ENCODE measurements at places on chromosomes 16 and 17.
A peak's percentile ranks its signal among the peaks of the same experiment; 100 is the strongest.

DNA sequence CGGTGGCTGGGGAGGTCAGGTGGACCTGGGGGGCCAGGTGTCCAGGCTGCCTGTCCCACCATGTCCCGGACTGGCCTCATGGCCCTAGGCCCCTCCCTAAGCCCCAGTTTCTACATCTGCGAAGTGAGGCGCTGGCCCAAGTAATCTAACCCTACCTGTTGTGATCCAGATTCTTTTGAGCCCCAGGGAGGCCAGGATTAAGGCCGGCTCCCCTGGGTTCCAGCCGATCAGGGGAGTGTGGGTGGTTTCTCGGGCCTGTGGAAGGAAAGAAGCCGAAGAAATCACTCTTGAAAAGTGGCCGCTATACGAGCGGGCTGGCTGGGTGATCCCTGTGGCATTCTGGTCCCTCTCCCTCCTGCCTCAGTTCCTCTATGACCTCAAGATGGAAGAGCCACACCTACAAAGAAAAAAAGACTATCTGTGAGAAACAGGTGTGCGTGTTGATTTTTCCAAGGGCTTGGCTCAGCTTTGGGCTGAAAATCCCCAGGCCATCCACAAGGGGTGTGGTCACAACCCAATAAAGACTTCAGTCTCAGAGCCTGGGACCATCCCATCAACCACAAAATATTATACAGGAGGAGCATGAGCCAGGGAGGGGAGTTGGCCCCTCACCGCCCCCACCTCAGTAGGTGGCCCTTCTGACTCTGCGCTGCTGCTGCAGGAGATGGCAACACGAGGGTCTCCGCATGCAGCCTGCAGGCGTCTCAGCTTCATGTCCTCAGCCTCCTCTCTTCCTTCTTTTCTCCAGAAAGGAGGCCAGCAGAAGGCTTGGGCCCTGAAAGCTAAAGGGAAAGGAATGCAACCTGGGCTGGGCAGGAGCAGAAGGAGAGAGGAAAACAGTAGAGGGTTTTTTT is 20.3 kb downstream of the GPR142 start:
- DNase-seq = no peak

DNA sequence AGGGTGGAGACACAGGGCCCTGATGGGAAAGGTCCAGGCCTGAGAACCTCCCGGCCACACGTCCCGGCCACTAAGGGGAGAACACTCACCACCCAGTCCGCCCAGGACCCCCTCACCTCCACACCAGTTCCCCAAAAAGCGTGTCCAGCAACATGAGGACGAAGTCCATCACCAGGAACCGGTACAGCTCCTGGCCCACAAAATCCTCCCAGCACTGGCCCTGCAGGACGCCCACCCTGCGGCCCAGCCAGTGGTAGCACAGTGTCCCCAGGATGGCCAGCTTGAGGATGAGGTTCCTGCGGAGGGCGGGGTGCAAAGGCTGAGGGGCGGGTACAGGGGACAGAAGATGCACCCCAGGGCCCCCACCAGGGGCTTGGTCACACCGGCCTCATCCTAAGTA is 8.0 kb downstream of the TMC6 start:
- DNase-seq = no peak

DNA sequence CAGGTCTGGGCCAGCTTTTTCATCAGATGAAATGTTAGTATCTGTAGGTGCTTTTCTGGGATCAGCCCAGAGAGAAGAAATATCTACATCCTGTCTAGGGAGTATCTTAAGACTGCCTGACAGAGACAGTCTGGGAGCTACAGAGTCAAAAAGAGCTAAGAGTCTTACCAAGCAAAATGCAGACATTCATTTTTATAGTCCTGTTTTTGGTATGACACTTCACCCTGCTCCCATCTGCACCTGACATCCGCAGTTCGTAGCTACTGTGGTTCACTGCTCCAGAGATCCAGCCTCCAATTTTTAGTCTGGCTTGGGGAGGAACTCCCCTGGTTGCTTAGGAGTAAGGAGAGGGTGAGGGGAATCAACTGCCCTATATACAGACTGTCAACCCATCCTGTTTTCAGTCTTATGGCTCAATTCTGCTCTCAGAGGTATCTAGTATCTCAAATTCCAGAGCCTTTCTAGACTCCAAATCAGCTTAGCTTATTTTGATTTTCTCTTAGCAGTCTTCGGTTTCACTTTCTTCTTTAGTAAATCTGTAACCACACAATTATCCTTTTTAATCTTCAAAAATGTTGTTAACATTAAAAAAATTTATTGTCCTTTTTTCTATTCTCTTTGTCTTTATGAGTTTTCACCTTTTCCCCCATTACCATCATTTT is 97.8 kb downstream of the TMEM100 start:
- no peak for DNase-seq

- no peak for DNase-seq
These were observed 87.3 kb downstream of the SPECC1 start for GRCh38 chr17:20096430-20096829.

GRCh38 chr17:34400301-34400931 is 37.4 kb upstream of the CCL1 start:
- no peak for DNase-seq

GRCh38 chr17:40241252-40241834 is 22.2 kb downstream of the WIPF2 start:
- DNase-seq = no peak

DNA sequence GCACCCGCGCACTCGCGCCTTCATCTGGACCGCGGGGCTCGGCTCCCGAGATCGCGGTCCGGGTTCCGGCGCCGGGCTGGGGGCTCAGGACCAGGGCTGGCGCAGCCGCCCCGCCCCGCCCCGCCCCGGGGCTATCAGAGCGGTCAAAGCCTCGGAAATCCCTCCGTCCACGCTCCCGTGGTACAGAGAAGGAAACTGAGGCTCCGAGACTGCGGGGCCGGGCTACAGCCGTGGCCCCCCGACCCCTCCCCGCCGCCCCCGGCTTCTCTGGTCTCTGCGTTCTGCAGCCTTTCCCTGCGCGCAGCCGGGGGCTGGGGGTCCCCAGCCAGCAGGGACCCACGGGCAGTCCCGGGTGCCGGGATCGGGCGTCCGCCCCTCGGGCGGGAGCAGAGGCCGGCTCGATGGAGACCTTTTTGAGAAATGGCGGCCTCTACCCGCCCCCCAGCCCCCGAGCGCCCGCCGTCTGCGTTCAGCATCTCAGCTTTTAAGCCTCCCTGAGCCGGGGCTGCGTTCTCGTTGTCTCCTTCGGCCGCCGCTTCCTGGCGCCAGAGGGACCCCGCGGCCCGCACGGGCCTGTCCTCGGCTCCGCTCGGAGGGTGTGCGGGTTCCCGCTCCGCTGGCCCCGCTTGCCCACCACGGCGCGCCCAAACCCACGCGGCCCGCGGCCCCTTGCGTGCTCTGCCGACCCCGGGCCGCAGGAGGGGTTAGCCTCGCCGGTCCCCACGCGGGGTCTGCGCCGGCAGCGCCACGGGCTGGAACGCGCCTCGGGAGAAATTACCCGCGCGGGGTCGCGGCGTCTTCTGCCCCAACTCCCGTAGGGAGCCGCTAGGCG is 1.5 kb upstream of the NPTX1 start:
- DNase-seq = peak; percentile 65

- DNase-seq = no peak
These were observed 191.5 kb upstream of the RPL38 start for GRCh38 chr17:74011966-74012365.

DNA sequence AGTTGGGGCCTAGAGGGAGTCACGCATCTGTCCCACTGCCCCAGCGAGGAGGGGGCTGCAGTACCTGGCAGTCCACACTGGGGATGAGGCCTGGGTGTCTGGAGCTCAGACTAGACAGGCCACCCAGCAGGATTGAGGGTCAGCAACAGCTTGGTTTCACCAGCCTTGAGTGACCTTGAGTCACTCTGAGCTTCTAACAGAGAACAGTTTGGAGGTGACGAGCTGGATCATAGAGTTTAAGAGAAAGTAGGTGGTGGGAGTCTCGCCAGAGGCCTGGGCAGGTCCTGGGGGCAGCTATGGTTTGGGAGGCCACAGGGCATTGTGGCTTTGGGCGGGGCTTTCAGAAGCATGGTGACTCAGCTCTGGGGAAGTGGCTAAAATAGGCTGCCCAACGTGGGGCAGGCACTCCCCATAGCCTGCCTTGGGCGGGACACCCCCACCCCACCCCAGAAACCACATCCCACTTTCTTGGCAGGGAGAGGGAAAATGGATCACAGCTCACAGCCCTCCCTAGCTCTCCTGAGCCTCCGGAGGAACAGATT is 20.5 kb downstream of the CDC42EP4 start:
- DNase-seq = no peak

GRCh38 chr17:49872754-49873377 is 25.0 kb upstream of the TAC4 start:
- DNase-seq = peak; percentile 24

GRCh38 chr17:45868276-45868675 is 23.6 kb downstream of the SPPL2C start:
- no peak for DNase-seq

DNA sequence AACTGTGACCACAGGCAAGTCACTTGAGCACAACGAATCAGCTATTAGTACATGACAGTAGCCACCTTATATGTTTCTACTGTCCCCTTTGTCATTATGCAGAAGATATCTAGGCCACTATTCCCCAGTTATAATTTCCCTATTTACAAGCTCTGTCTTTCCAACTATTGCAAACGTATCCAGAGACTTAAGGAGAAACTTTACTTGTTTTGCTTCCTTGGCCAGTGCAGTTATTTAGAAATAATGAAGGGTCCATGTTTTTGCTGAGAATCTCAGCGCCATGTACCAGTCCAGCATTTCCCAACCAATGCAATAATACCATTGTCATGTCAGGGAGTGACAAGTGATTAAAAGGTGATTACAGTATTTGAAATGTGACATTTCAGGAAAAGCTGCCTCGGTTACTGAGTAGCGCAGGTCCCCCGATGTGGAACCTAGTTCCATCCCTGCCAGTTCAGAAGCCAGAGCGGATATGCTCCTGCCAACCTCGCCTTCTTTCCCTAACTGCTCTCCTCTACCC is 743 bp downstream of the ZNF624 start:
- no peak for DNase-seq

DNA sequence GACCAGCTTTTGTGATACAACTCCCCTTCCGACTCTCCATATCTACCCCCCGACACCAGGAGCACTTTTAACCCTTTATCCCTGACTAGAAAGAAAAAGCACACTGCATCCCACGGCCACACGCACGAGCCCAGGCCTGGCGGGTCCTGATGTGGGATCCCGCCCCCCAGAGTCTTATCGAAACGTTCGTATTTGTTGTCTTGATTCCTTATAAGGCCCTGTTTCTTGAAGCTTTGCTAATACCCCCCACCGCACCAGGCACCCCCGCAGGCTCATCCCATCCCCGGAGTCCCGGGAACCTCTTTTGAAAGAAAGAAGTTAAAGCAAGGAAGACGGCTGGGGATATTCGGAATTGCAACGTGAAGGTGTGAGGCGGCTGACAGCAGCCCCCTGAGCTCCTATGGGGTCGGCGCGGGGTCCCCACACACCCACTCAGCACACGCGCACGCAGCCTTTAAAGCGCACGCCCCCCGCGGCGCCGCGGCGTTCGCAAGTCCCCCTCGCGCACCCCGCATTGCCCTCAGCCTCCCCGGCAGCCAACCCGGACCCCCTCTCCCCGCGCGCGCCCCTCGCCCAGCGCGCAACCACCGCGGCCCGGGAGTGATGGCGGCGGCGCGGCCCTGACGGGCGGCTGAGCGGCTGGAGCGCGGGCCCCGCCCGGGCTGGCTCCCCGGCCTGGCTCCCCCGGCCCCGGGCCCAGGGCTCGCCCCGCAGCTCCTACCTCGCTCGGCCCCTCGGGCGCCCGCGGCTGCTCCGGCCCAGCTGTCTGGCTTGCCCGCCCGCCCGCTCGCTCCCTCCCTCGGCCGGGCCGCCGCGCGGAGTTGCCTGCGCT is 448 bp downstream of the STAT5B start:
- peak; percentile 43 for DNase-seq

GRCh38 chr17:79887451-79887991 is 48.3 kb upstream of the CBX4 start:
- no peak for DNase-seq

Data from stimulated activated CD4-positive, alpha-beta T cell treated with anti-CD3 and anti-CD28 coated beads, Interleukin-2, amount 100 ng/mL, for 24 hours (primary cell).